GM12878 (cell line): ENCODE measurements at places on chromosomes 4 and X. TPM values are rescaled to one million over a fixed set of nuclear protein-coding genes. Genes with fewer than 3 reads are reported as not detected.
A peak's percentile ranks its signal among the peaks of the same experiment; 100 is the strongest.

Gene SCD5
- 5.7 and 6.2 TPM in 2 replicates for total RNA-seq

Gene HNRNPDL
- 314 and 323 TPM in 2 replicates for total RNA-seq

Gene SUPT20HL1
- not detected in 2 replicates for total RNA-seq

Gene AGTR2
- not detected in 2 replicates for total RNA-seq

Gene RS1
- 0.11 TPM in 1 of 2 replicates, not detected in the other for total RNA-seq

Gene AKAP14
- total RNA-seq, result not detected in 2 replicates

Gene BEND2
- not detected in 2 replicates for total RNA-seq

Gene FABP2
- not detected in 2 replicates for total RNA-seq

Gene WNK3
- 0.05 and 0.15 TPM in 2 replicates for total RNA-seq

DNA sequence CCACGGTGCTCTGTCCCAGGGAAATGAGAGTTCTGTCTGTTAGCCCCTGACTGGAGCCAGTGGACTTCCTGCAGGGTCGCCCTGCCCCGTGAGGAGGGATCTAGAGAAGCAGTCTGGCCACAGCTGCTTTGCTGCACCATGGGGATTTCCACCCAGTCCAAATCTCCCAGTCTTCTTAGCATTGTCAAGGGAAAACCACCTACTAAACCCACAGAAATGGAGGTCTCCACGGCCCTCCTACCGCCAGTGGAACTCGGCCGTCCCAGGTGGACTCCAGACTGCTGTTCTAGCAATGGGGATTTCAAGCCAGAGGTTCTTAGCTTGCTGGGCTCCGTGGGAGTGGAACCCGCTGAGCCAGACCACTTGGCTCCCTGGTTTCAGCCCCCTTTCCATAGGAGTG is 133.3 kb upstream of the PCDH7 start:
- DNase-seq, result no peak

DNA sequence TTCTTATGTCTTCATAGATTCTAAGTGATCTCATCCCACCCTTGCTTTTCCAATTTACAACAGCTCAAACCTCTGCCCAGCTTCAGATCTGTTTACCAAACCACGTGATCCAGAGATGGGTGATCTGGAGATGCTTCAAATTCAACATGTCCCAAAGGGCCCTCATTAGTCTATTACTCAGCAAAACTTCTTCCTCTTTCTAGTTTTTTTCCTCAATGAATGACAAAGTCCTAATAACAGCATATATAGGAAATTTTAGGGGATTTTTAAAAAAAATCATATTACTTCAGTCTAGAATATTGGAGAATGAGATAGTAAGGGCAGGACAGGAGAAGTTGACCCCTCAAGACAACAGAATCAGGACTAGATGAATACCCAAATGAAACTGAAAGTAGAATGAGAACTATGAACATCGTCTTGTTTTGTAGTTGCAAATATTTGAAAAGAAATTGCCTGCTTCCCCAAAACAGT is 127.1 kb downstream of the CFAP299 start:
- DNase-seq, result peak; percentile 5

DNA sequence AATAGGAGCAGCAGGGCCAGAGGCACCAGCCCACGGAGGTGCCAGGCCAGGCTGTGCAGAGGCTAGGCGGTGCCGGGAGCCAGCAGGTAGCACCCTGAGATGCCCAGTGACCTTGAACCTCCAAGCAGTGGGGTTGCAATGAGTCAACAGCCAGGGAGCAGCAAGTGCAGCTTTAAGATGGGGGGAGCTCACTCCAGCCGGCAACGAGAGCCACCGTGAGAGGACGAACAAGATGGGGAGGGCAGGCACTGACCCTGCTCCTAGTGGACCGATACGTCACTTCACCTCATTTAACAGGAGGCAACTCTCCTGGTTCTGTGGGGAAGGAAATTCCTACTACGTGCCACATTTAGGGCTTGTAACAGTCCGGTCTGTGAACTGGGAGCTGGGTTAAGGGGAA is 4.8 kb downstream of the LETM1 start:
- no peak for DNase-seq

DNA sequence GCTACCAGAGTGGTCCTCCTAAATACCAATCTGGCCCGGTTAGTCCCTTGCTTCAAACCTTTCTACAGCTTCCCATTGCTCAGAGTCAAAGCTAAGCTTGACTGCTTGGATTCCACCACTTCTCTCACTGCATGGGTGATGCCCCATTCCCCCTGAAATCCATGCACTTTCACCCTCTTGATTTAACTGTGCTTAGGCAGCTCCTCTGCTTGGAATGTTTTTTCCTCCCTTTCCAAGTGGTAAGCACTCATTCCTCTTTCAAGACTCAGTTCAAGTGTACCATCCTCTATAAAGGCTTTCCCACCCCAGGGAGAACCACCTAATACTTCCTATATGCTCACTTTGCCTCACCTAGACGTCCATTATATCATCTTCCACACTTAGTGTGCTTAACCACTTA is 49.1 kb downstream of the SMC1A start:
- DNase-seq, result no peak

- DNase-seq, result peak; percentile 26
Measured at GRCh38 chrX:7987160-7988012, 60.2 kb upstream of the PNPLA4 start.

DNA sequence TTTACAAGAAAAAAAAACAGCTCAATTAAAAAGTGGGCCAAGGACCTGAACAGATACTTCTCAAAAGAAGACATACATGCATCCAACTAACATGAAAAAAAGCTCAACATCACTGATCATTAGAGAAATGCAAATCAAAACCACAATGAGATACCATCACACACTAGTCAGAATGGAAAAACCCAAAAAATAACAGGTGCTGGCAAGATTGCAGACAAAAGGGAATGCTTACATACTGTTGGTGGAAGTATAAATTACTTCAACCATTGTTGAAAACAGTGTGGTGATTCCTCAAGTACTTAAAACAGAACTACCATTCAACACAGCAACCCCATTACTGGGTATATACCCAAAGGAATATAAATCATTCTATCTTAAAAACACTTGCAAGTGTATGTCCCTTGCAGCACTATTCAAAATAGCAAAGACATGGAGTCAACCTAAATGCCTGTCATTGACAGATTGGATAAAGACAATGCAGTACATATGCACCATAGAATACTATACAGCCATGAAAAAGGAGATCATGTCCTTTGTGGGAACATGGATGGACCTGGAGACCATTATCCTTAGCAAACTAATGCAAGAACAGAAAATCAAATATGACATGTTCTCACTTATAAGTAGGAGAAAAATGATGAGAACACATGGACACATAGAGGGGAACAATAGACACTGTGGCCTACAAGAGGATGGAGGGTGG is 97.6 kb downstream of the RAB28 start:
- peak; percentile 19 for DNase-seq

DNA sequence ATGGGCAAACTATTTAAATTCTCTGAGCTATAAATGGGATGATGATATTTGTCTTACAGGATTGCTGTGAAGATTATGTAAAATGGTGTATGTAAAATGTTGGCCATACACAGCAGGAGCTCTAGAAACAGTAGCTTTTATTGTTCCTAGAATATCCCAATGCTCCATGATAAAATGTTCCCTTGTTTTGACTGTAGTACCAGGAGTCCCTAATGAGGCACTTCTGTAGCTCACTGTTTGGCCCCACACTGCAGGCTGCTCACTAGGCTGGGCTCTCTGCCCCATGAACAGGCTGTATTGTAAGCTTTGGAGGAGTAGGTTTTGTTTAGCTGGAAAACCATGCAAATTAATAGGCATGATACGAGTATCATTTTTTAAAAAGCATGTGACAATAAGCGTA is 3.3 kb upstream of the FGA start:
- DNase-seq, result no peak

DNA sequence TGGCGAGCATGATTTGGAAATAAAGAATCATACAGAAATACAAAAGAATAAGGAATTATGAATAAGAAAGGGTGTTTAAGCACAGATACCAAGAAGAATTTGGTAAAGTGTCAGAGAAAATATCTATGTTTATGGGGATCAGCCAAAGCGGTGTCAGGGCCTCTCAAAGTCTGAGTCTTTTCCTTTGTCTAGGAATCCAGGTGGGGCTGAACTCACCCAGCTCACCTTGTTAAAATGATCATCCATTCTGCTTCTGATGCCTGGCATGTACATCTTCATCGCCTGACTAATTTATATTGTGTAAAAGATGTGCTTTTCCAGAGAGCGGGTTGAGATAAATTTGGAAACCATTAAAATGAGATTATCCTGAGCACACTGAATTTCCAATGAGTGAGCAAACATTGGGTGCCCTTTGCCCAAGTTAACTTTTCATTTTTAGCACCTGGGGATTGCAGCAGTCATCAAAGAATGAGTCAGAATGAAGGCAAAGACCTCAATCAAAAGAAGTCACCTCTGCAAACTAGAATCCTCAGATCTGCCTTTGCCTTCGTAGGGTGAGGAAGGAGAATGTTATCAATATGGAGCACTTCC is 141.9 kb upstream of the ANXA3 start:
- DNase-seq, result no peak

DNA sequence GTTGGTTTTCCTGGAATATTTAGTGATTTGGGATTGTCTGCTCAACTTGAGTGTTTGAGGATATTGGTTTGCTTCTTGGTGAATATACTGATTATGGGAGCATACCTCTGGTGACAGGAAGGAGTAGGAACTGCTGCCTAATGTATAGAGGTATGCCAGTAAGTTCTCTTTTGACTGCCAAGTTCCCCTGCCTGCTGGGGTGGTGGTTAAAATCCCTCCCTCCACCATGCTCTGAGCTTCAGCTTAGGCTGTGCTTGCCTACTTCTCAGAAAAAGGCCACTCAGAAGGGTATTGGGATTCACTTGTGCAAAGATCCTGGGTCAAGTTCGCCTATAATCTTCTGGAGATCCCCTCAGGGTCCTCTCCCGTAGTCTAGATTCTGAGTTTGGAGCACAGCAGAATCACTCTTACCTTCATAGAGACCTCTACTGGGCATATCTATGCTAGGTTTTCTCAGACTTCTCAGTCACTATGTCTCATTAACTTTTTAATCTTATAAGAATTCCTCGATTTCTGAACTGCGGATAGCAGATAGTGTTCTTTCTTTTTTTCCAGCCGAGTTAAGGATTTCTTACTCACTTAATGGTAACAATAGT is 44.7 kb upstream of the DCK start:
- DNase-seq, result no peak

DNA sequence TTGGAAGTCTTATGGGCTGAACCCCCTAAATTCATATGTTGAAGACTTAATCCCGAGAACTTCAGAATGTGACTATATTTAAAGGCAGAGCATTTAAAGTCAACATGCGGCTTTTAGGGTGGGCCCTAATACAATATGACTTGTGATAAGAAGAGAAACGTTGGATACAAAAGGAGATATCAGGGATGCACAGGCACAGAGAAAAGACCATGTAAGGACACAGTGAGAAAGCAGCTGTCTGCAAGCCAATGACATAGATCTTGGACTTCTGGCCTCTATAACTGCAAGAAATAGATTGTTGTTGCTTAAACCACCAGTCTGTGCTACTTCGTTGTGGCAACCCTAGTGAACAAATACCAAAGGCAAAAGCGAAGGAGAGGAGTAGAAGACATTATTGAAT is 42.2 kb downstream of the GABRG1 start:
- DNase-seq, result no peak

- DNase-seq, result no peak
Measured at GRCh38 chr4:140871368-140871767, 115.2 kb upstream of the TBC1D9 start.

- DNase-seq, result no peak
Measured at GRCh38 chr4:137614491-137614890, 82.2 kb upstream of the PCDH18 start.

- DNase-seq, result no peak
Measured at GRCh38 chrX:10983526-10983925, 127.6 kb upstream of the HCCS start.

DNA sequence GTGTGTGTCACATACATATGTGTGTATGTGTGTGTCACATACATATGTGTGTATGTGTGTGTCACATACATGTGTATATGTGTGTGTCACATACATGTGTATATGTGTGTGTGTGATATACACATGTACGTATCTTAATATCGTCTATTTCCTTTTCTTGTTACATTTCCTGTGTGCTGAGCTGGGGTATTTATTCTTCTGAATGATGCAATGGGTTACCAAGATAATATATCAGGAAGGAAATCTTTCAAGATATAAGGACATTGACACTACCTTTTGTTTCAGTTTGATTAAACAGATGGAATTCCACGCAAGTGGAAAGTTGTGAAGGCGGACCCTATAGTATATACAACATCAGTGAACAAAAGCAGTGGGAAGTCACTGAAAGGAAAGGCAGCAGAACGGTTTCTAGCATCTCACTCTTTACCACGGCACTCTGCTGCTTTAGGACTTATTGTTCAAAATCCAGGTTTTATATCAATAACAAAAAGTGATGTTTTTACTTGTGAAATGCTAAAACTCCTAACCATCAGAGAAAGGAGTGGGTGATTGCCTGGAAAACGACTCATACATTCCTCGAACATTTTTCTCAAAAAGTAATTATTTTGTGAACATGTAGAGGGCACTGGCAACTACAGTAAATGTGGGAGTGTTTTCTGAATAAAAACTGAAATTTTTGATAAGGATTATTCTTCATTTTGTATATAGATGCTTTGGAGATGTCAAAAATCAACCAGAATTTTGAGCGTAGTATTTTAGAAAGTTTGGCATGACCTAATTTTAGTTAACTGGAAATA is 43.1 kb upstream of the IL21 start:
- DNase-seq, result no peak

GRCh38 chr4:89196056-89196674 is 84.8 kb downstream of the TIGD2 start:
- DNase-seq, result no peak

DNA sequence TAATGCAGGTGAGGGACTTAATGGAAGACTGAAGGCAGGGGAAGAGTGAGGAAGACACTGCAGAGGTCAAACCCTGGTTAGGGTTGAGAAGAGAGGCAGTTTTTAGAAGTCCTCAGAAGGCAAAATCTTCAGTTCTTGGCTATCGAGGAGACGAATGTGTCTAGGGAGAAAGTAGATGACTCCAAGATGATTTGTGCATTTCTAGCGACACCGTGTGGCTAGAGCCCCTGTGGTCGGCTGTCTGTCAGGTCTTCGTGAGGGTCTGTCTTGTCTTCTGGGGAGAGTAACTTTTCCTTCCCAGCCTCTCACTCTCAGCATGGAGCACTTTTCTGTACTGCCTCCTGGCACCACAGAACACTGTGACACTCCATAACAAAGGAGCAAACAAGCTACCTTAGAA is 458.1 kb downstream of the STIM2 start:
- DNase-seq, result peak; percentile 2

- no peak for DNase-seq
Measured at GRCh38 chr4:156223985-156224384, 270.3 kb upstream of the CTSO start.

- DNase-seq, result no peak
Measured at GRCh38 chrX:69152417-69152841, 12.8 kb downstream of the PJA1 start.

DNA sequence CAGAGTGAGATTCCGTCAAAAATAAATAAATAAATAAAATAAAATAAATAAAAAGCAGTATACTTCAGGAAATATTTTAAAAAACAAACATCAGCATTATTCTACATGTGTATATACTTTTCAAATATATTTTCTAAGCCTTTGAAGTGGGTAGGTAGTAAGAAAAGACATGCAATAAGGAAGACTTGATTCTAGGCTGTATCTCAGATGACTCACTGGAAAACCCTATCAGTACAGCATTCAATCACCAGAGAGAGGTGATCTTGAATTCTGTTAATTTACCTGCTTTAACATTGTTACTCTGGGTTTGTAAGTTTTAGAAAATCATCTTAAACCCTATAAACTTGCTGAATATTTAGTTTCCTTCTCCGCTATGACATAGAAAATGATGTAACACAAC is 106.6 kb upstream of the NAP1L5 start:
- no peak for DNase-seq
